Posterior vena cava (tissue), 2 donors: ENCODE measurements at places on chromosomes 12 and 14. TPM values are rescaled to one million over a fixed set of nuclear protein-coding genes. Genes with fewer than 3 reads are reported as not detected.

The SSPN gene
- 65.4 TPM for total RNA-seq

The TPPP2 gene
- total RNA-seq: not detected

The MYF5 gene
- not detected for total RNA-seq

The NTN4 gene
- 24.6 TPM for total RNA-seq

The CCDC177 gene
- not detected for total RNA-seq

The RIC8B gene
- 23.8 TPM for total RNA-seq

The DHRS7 gene
- 63.9 TPM for total RNA-seq

The ITGB7 gene
- total RNA-seq: 2.9 TPM

The FLRT2 gene
- total RNA-seq: 16.1 TPM

The LGR5 gene
- 0.38 TPM for total RNA-seq

The RNASE3 gene
- total RNA-seq: 0.60 TPM

The PAPLN gene
- 9.4 TPM for total RNA-seq

The KRT80 gene
- total RNA-seq: 0.19 TPM

The CD163 gene
- 252 TPM for total RNA-seq

The PAX9 gene
- not detected for total RNA-seq

The KLRC2 gene
- total RNA-seq: 0.46 TPM

The NANOG gene
- 0.76 TPM for total RNA-seq

The RASAL1 gene
- not detected for total RNA-seq

The KTN1 gene
- 272 TPM for total RNA-seq

The ING4 gene
- 23.0 TPM for total RNA-seq

The WNT1 gene
- not detected for total RNA-seq

The FITM1 gene
- not detected for total RNA-seq

The LBHD2 gene
- not detected for total RNA-seq

The KRT78 gene
- total RNA-seq: not detected

The LYZ gene
- 20.7 TPM for total RNA-seq

The CPNE6 gene
- total RNA-seq: 1.3 TPM

The DLK1 gene
- total RNA-seq: not detected

The RNASE9 gene
- total RNA-seq: not detected

The TRPV4 gene
- 1.1 TPM for total RNA-seq

The SERPINA5 gene
- 5.2 TPM for total RNA-seq

The ACADS gene
- 15.7 TPM for total RNA-seq

The RAPGEF3 gene
- 33.5 TPM for total RNA-seq

The ZFYVE1 gene
- total RNA-seq: 17.5 TPM

The JAG2 gene
- 13.0 TPM for total RNA-seq

The SERPINA10 gene
- total RNA-seq: not detected

The FLVCR2 gene
- total RNA-seq: 7.9 TPM

The KRT3 gene
- total RNA-seq: not detected

The BCL2L14 gene
- total RNA-seq: not detected

The OR10G3 gene
- not detected for total RNA-seq
